ENCODE measurements at places on chromosomes 6 and 20. TPM values are rescaled to one million over a fixed set of nuclear protein-coding genes. Genes with fewer than 3 reads are reported as not detected.

DNA sequence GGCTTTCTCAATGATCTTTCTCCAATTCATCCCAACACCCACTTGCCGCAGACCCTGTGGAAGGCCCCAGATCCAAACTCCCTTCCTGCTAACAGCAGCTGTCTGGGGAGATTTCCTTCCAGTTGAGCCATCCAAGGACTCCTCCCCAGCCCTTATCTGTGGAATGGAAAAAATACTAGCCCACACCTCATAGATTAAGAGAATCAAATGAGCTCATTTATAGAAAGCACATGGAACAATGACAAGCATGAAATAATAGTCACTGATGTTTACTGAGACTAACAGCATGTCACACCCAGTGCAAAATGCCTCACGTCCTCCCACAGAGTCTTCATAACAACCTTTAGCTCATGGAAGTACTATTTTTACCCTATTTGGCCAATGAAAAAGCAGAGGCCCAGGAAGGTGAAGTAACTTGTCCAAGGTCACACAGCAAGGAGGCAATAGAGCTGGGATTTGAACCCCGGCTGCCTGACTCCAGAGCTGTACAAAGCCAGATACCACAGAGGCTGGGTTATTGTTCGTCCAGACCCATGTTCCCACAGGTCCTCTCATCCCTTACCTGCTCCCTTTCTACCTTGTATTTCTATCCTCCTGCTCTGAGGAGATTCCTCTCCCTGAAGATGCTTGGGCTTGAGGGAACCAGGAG is 23.4 kb upstream of the PTGIS start:
- no peak for DNase-seq

GRCh38 chr6:2949536-2950083 is 21.8 kb downstream of the SERPINB6 start:
- no peak for DNase-seq

TNFRSF6B gene
- 40.0 TPM for total RNA-seq

- no peak for DNase-seq
These were observed 8.6 kb downstream of the GJA1 start for GRCh38 chr6:121443971-121444541.
